Activated CD8-positive, alpha-beta memory T cell treated with anti-CD3 and anti-CD28 coated beads, Interleukin-2, amount 50 U/mL, for 48 hours (primary cell): ENCODE measurements at places on chromosomes 5 and 9.

DNA sequence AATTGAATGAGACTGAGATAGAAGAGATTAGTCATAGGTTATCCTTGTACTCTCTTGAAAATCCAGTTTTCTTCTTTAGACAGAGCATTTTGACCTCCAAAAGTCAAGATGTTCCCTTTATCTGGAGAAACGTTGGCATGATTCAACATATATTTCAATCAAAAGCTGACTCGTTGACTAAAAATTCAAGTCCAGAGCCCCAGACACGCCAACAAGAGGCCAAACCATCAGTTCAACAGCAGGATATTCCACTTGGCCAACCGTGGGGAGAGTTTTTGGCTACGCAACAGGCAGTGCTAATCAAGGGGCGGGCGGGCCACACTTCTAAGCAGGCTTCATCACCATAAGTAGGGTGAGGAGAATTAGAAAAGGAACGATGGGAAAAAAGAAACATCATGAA is 119.1 kb downstream of the SLIT3 start:
- no peak for DNase-seq

GRCh38 chr9:92616199-92616641 is 53.7 kb downstream of the IPPK start:
- no peak for DNase-seq

GRCh38 chr9:4375424-4376200 is 75.7 kb upstream of the GLIS3 start:
- DNase-seq, result no peak

- no peak for DNase-seq
These were observed 252.6 kb downstream of the ADAMTSL1 start for GRCh38 chr9:18726546-18726945.

- DNase-seq, result no peak
These were observed 27.8 kb upstream of the STX17 start for GRCh38 chr9:99878651-99879050.
